ENCODE measurements at places on chromosomes 1 and 21.

DNA sequence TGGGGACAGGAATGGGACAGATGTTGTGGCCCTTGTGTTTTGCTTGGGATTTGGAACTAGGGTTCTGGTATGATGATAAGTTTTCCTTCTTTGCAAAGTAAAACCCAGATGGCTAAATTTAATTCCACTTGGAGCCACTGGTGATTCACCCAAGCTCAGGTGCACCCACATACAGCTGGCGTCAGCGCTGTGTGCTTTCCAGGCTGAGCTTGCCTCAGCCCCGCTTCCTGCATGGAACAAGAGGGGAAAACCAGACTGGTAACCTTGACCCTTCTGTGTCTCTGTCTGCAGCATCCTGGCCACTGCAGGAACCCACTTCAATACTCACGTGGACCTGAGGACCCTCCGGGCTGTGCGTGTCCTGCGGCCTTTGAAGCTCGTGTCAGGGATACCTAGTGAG lies 94.2 kb downstream of the CACNA1E start:
- DNase-seq, result no peak

- DNase-seq, result no peak
These were observed 87.2 kb downstream of the ATP1A1 start for GRCh38 chr1:116460261-116460660.

GRCh38 chr1:5994713-5995621 lies 2.7 kb upstream of the NPHP4 start:
- DNase-seq, result no peak

GRCh38 chr1:100147875-100148274 lies 14.9 kb downstream of the TRMT13 start:
- DNase-seq, result no peak

DNA sequence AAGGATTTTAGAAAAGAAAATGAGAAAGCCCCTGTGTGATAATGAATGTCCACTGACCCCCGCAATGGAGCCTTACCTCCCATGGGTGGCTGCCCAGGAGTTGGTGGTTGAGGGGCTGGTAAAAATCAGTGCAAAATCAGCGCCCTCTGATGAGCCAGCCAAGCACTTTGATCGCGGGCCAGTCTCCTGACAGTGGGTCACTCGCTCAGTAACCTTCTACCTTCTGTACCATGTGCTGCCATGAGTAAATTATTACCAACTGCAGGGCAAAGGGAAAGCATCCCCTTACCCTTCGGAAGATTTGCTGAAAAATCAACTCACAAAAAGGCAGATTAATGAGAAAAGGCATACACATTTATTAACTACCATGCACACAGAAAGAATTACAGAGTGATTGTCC lies 58.8 kb downstream of the KCNK1 start:
- peak; percentile 43 for DNase-seq

DNA sequence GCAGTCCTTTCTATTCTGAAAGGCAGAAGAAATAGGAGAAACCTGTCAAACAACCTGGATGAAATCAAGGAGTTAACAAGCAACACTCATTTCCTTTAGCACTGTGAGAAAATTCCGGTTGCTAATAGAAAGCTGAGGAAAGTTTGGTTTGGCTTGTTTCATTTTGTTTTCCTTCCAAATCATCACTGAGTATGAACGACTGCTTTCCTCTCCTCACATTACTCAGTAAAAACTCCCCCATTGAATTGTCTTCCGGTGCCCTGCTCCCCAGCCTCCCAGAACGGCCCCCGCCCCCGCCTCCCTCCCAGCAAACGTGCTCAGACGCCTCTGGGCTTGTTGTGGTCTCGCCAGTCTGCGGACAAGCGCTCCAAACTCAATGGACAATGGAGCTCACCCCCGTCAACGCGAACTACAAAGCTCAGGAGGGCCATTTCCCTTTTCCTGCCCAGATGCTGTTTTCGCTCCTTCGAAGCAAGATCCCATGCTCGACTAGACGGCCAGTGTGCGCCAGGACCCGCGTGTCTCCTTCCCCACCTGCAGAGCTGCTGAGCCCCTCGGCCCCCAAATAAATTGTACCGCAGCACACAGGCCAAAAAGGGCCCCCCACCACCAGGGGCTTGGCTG lies 747 bp downstream of the STX6 start:
- peak; percentile 62 for DNase-seq

- DNase-seq, result peak; percentile 77
These were observed 7.9 kb downstream of the TIAM1 start for GRCh38 chr21:31335957-31336738.
